Stimulated activated CD8-positive, alpha-beta memory T cell treated with anti-CD3 and anti-CD28 coated beads, Interleukin-4, amount 100 ng/mL, for 48 hours (primary cell): ENCODE measurements at places on chromosomes 3 and 15.

- DNase-seq: peak; percentile 73
These were observed 79.6 kb upstream of the SPATA12 start for GRCh38 chr3:56980798-56981390.

GRCh38 chr15:66841953-66842681 is 140.1 kb downstream of the SMAD6 start:
- peak; percentile 36 for DNase-seq

DNA sequence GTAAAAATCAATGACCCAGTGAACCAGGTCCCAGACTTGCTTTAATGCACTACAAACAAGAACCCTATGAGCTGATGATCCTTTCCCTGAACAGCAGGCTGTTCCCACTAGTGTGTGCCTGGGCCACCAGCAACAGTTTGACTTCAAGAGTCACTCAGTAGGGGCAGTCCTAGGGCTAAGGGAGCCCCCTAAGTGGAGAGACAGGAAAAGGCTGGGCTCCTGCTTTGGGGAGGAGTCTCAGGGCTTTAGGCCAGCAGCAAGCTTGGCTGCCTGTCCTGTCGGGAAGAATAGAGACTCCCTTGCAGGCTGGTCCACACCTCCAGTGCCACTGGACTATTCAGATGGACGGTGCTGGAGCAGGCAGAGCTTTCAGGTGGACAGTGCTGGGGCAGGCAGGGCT is 29.4 kb upstream of the ADCY5 start:
- DNase-seq: no peak

GRCh38 chr3:18100121-18100520 is 325.0 kb downstream of the SATB1 start:
- DNase-seq: no peak

DNA sequence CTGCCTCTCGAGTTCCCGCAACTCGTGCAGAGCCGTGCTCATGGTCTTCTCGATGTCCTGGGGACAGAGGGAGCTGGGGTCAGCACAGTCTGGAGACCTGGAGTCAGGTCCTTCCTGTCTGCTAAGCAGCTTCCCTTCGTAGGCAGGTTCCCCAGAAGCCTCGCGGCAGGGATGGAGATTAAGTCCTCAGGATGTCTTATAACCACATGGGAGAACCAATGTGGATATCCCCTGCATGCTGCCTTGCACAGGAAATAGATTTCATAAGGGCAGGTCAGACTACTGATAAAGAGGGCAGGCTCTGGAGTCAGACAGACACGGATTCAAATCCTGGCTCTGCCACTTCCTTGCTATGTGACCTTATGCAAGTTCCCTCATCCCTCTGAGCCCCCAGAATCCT is 22.6 kb upstream of the RAD18 start:
- no peak for DNase-seq
